NCI-H2081 (cell line): ENCODE measurements at places on chromosomes 3 and 15.
A peak's percentile ranks its signal among the peaks of the same experiment; 100 is the strongest.

- DNase-seq: no peak
Observed at GRCh38 chr15:59918994-59919951, 84.8 kb upstream of the FOXB1 start.

- no peak for DNase-seq
Observed at GRCh38 chr15:72092006-72092405, 25.9 kb downstream of the MYO9A start.

DNA sequence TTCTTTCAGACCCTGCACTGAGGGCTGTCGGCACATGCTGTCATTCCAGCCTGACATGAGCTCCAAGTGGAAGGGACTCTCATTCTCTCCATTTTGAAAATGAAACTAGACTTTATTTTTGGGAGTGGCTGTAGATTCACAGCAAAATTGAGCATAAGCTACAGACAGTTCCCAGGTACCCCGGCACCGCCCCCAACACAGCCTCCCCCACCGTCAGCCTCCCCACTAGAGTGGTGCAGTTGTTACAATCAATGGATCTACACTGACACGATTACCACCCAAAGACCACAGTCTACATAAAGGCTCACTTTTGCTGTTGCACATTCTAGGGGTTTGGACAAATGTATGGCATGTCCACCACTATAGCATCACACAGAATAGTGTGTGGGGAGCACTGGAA lies 29.5 kb upstream of the FGD5 start:
- no peak for DNase-seq

DNA sequence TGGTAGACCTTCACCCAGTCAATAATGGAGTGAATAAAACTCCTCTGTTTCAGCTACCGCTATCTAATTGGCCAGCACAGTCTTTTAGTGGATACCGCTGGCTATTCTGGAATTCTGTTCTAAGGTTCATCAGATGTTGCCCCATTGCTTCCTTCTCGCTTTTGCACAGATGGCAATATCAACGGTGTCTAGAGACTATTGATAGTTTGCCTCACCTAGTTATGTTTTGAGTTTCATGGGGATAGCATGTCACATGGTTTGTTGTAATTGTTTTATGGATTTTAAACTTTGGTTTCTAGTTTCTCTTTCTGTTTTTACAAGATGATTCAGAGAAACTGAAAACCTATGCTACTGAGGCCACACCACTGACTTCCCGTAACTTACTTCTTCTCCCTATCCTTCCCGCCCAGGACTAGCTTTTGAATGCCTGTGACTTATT lies 2.0 kb downstream of the XRN1 start:
- no peak for DNase-seq

- no peak for DNase-seq
Observed at GRCh38 chr3:49377483-49377882, 19.3 kb upstream of the GPX1 start.

GRCh38 chr3:102053375-102053989 lies 204.2 kb downstream of the NFKBIZ start:
- no peak for DNase-seq

DNA sequence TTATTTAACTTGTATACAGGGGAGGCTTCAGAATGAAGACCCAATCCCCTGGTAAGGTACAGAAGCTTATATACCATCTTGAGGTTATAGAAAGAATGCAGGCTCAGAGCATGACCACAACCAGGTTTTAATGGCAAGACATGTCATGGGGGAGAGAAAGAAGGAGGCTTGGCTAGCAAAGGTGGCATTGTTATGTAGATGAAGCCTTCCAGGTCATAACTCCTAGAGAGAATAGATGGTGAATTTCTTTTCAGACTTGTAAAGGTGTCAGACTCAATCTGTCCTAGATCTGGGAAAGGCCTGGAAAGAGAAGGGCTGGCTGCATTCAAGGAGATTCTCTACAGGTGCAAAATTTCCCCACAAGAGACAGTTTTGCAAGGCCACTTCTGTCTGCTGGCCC lies 99.4 kb upstream of the CTDSPL start:
- no peak for DNase-seq

- no peak for DNase-seq
Observed at GRCh38 chr3:31307131-31307785, 225.5 kb upstream of the STT3B start.

- no peak for DNase-seq
Observed at GRCh38 chr15:40706121-40706520, 11.1 kb downstream of the RAD51 start.

DNA sequence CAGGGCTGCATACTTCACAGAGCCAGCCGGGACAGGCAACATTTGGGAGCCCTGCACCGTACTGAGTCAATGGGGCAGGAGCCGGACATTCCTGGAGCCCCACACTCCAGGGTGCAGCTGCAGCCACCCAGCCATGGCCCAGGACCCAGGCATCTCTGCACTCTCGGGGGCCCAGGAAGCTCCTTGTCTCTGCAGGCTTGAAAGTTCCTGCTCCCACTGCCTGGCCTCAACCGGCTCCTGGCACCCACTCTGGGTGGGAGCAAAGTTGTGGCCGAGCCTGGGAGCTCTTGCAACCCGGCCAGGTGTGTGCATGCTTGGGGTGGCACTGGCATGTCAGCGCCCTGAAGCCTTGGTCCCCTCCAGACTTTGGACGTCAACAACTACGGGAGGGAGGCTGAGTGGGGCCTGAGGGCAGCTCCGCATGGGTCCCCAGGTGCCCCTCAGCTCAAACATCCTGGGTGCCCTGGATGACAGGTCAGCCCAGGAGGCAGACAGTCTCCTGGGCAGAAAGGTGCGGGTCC lies 833.5 kb upstream of the CADM2 start:
- DNase-seq: no peak

DNA sequence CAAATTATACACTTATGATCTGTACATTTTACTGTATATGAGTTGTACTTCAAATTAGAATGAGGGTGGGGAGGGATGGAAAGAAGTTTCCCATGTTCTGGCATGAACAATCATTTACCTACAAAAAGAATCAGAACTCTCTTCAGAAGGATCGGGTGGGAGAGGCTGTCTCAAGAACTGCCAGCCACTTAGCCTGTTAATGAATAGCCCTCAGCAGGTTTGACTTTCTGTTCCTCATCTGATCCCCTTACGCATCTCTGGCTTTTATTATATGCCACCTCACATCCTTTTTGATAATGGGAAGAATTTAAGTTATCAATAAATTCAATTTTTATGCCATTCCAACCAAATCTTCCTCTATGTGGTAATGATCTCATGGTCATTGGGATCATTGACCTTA lies 168.3 kb upstream of the TGFBR2 start:
- DNase-seq: no peak

DNA sequence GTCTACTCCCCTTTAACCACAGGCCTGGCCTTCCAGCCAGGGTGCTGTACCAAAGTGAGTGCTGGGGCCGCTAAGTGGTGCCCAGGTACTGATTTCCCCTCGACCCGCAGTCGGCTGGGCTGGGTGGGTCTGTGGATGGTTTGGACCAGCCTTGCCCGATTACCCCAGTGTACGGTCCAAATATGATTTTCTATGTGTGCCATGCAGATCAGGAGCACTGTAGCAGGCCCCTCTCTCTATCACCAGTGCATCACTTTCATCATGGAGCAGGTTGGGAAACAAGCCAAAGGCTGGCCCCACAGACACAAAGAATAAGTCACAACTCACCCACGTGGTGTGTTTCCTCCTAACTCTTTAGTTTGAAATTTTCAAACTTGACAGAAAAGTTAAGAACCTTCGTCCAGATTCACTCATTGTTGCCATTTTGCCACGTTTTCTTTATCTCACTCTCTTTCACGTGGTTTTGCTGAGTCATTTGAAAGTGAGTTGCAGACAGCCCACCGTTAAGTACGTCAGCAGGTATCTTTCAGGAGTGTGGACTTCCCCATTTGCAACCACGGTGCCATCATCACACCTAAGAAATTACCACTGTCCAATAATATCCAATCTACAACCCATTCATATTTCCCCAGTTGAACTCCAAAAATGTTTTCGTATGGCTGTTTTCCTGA lies 37.0 kb downstream of the ZNF710 start:
- no peak for DNase-seq

- peak; percentile 20 for DNase-seq
Observed at GRCh38 chr3:94069194-94069813, 6.4 kb downstream of the NSUN3 start.

DNA sequence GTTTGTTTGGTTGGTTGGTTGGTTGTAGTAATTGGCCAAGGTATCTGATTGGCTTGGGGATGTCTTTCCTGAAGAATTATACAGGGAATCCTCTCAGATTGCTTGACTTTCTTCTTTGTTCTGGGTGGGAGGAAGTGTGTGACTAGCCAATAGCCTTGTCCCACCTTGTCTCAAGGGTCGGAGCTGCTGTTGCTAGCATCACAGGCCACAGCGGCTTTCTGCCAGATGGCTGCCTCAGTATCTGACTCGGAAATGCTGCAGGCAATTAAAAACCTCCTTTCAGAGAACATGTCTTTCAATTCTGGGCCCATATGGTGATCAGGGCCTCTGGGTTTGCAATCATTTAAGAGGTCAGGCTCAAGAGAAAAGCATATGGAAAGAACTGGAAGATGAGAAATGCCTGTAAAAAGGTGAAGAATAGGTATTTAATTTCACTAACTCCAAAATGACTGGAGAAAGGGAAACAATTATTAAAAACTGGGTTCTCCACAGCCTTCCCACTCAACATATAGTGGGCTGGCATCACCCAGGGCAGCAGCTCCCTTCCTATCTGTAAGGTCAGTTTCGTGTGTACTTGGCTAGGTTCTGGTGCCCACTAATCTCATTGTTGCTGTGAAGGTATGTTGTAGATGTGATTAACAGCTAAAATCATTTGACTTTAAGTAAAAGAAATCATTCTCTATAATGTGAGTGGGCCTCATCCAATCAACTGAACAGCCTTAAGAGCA lies 32.4 kb downstream of the TGFBR2 start:
- DNase-seq: no peak

DNA sequence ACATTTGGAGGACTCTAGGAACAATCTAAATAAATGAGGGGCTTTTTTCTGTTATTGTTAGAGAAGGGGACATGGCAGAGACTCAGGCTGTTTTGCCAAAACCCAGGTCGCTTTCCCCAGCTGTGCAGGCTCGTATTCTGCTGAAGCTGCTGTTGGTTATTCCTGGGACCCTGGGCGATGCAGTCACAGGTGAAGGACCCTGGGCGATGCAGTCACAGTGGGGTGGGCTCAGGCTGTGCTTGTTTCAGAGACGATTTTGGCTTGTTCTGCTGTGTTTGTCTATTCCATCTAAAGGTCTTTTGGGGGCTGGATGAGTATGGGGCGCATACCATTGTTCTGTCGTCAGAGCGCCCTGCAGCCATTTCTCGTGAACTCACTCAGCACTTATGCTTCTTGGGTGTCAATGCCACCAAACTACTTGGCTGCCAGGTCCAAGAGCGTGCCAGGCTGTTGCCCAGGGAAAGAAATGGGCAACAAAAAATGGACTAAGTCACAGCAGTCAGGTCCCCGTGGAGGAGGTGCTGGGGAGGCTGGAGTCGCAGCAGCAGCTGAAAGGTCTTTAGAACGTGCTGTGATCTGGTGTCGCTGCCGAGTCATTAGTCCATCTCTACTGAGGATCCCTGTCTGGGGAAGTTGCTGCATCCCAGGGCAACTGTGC lies 151.4 kb downstream of the CHDH start:
- no peak for DNase-seq
